CD8-positive, alpha-beta memory T cell (primary cell): ENCODE measurements at places on chromosomes 7 and 10. TPM values are rescaled to one million over a fixed set of nuclear protein-coding genes. Genes with fewer than 3 reads are reported as not detected.

The CPN1 gene
- not detected for polyA plus RNA-seq

The TLX1 gene
- polyA plus RNA-seq, result not detected

The EVX1 gene
- polyA plus RNA-seq, result not detected

DNA sequence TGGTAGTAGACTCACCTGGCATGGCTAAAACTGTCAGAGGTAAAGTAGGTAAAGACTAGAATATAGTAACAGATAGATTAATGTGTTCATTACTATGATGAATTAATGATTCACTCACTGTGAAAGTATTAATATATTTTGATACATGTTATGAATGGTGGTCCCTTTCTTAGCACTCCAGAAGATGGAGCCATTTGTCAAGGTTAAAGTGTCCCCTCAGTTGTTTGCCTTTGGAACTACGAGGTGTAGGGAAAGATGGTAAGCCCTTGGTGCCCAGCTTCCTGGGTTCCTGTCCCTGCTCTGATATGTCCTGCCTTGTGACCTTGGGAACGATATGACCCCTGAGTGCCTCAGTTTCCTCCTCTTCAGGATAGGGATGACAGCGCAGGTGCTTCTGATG lies 49.4 kb downstream of the HTRA1 start:
- no peak for DNase-seq

- DNase-seq, result no peak
Observed at GRCh38 chr7:137576481-137576880, 232.9 kb upstream of the PTN start.

- DNase-seq, result no peak
Observed at GRCh38 chr10:14674376-14675050, 100.2 kb downstream of the FAM107B start.

DNA sequence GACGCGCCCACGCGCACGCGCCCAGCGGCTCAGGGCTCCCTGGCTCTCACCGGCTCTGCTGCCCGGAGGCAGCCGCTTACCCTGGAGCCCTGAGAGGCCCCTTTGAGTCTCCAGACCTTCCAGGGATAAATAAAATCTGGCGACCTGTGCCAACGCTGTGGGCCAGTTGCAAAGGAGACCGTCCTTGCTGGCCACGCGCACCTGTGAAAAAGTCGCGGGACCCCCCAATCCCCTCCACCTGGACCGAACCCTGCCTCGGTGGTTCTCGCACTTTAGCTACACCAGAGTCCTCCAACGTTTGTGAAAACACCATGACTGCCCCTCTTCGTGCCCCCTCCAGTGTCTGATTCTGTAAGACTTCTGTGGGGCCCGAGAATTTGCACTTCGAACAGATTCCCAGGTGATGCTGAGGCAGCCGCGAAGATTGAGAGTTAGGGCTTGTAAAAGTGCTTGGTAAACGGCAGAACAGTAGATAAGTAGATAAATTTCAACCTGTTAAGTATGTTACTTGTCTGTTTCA lies 102.4 kb upstream of the SVIL start:
- no peak for DNase-seq

- no peak for DNase-seq
Observed at GRCh38 chr7:22550514-22551030, 50.6 kb upstream of the STEAP1B start.

DNA sequence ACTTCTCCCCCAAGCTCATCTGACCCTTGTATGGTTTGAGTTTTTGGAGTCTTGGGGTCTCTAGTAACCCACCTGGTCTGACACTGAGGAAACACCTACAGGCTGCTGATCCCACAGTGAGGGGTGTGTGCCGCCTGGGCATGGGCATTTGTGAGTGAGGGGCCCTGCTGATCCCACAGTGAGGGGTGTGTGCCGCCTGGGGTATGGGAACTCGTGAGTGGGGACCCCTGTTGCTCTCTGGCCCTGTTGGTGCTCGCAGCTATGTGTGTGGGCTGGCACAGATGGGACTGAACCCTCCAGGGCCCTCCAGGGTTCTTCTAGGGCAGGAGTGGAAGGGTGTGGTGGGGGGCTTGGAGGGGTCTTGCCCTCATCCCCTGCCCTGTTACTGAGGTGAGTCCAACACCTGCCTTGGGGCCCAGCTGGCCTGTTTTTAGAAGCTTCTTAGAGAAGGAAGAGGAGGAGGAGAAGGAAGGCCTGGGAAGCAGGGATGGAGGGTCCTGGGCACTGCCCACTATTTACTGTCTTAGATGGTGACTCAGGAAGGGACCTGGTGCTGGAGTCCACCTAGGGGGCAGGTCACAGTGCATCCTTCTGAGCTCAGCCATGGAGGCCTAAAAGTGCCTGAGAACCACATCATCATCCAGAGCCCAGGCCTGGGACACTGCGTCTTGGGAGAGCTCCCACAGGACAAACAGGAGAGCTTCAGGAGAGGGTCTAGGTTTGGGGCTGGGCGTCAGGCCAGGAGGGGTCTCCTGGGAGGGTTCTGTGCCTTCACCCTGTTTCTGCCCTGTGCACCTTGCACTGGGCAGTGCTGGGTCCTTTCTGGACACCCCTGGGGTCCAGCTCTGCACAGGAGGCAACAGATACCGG lies 36.2 kb upstream of the ZNF716 start:
- no peak for DNase-seq

GRCh38 chr7:155210356-155210755 lies 87.3 kb upstream of the INSIG1 start:
- no peak for DNase-seq

GRCh38 chr7:29953726-29954347 lies 35.8 kb downstream of the SCRN1 start:
- no peak for DNase-seq

DNA sequence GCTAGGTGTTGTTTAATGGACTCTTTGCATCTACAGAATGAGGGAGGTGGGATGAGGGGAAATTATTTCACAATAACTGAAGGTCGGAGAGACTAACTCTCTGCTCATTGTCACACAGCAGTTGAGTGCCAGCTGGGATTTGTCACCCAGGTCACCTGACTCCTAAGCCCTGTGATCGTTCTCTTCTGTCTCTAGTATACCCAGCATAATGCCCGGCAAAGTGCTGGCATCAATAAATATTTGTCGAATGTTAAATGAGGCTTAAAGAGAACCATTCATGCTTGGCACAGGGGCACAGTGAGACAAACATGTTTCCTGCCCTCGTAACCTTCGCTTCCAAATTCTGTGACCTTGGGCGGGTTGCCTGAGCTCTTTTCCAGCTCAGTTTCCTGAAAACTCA lies 70.8 kb downstream of the TCF7L2 start:
- DNase-seq, result no peak
